ENCODE measurements at places on chromosomes 11 and 22. TPM values are rescaled to one million over a fixed set of nuclear protein-coding genes. Genes with fewer than 3 reads are reported as not detected.

DNA sequence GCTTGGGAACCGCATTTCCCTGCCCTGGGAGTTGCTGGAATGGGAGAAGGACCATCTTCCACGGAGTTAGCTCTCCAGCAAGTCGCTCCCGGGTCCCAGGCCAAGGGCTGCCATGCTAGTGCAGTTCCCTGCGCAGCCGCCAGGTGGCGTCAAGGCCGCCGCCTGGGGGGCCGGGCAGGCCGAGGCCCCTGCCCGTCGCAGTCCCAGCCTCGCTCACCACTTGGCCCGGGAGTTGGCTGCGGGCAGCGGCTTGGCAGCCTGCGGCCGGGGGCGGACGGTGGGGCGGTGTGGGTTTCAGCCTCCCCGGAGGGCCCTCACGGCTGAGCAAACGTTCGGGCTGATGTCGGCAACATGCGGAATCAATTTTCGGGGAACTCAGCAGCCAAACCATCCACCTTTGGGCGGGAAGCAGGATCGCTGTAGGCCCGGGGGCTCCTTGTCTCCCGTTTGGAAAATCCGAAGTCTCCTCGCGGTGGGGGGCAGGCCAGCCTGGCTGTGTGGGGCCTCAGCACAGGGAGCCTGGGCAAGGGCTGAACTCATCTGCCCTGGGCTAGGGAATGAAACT is 415.1 kb downstream of the SOX6 start:
- no peak for DNase-seq

INS gene
- 1.2 TPM for total RNA-seq

GRCh38 chr22:31126128-31126868 is 3.5 kb downstream of the INPP5J start:
- DNase-seq: no peak

- DNase-seq: no peak
Observed at GRCh38 chr11:112637876-112638275, 323.3 kb upstream of the NCAM1 start.

- no peak for DNase-seq
Observed at GRCh38 chr22:43572710-43573109, 160.9 kb downstream of the MPPED1 start.

SYCE3 gene
- total RNA-seq: not detected

GRCh38 chr11:67393990-67394389 is 2.2 kb downstream of the RAD9A start:
- no peak for DNase-seq

Data from mucosa of gallbladder (tissue), 1 donor.